Germinal center (tissue), 1 donor: ENCODE measurements at places on chromosomes 5 and 9.

DNA sequence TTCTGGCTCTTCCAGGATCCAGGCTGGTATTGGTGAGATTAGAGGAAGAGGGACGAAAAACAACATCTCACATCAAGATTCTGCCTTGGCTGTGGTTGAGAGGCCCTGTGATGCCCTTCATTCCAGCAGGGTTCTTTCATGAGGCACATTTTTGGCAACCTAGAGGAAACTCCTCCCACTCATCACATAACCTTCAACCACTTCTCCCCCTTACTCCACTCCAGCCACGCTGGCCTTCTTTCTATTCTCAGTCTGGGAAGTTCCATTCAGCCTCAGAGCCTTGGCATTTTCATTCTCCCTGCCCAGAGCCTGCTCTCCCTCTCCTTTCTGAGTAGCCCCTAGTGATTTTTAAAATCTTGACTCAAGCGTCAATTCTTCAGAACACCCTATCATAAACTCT, 337.5 kb downstream of the ZSWIM6 start:
- no peak for DNase-seq

- DNase-seq: no peak
Measured at GRCh38 chr9:2248768-2249265, 233.7 kb downstream of the SMARCA2 start.

DNA sequence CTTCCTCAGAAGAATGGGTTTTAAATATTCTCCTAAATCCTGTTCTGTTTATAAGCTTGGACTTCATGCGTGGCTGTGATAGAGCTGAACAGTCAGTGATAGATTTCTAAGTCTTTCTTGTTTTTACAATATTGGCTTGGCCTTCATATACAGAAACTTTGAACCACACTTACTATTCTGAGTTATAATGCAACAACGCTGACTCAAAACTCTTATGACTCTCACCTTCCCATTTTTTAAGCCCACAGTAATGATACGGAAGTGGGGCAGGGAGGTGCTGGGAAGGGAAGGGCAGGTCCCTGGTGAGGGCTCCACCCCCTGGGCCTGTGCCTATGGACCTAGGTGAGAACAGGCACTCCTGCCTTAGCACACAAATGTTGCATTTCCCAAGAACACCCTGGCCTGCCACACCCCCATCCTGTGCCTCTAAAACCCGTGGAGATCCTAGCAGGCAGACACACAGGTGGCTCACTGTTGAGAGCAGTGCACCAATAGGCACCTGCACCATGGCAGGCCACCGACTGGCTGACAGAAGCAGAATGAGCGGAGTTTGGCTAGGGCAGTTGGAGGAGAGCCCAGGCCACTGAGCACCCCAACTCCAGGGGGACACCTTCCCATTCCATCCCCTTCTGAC, 376.7 kb downstream of the GABRG2 start:
- DNase-seq: no peak

DNA sequence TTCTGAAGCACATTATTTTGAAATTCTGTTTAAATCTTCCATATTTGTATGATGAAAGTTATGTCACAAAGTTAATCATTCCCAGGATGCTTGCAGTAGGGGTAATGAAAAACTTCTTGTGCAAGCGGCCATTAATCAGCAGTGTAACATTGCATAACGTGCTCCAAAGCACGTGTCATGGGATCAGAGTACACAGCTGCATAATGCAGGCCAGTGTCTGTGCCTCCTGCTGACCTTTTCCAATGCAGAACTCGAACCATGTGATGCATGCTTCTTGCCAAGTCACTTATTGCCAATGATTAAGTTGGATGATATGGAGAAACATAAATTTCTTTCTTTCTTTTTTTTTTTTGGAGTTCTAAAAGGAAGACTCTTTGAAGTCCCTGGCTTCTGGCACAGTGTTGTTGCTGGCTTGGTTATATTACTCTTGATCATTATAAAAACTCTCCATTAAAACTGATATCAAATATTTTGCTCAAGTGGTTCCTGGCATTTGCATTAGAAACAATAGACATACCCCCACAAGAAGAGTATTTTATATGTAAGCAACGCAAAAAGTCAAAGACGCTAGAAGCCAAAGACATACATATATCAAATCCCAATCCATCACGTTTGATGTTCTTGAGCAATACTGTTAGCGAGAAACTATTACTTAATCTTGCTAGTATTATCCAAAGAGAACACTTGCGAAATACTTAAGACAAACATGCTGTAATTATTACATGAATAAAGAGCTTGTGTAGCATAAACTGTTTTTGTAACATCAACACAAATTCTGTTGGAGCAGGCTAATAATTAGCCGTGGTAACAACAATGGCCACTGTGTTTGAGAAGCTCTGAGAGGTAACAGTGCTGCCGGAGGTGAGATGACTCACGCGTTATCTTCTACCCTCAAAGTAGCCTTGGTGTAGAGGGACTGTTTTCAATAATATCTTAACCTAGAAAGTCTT, 164.2 kb downstream of the AUH start:
- no peak for DNase-seq

DNA sequence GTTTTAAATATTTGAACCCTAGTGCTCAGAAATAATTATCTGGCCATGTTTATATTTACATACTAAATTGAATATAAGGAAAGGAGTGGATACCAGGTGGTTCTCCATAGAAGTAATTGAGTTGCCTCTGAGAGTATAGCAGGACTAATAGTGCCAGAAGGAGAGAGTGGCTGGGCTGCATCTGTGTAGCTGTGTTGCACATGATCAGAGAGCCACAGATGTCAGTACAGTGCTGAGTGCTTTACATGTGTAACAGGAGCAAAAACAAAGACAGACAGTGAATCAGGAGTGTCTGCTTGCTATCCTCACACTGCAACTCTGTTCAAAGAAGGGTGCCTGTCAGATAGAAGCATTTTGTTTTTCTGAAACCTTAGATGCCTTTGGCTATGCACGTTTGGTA, 353.9 kb upstream of the PAPPA start:
- no peak for DNase-seq

DNA sequence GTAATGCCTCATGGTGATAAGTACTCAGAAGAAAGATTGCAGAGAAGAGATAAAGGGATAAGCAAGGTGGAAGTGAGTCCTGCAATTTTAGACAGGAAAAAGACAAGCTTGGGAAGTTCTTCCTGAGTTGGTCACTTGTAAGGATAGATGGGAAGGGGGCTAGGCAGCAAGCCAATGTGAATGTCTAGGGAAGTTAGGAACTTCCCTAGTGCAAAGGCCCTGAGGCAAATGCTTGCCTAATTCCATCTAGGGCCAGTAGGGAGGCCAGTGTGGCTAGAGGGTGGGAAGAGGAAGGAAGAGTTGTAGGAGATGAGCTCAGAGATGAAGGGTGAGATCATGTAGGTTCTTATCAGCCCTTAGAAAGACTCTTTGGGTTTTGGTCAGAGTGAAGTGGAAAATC, 206.6 kb downstream of the MAT2B start:
- DNase-seq: no peak

DNA sequence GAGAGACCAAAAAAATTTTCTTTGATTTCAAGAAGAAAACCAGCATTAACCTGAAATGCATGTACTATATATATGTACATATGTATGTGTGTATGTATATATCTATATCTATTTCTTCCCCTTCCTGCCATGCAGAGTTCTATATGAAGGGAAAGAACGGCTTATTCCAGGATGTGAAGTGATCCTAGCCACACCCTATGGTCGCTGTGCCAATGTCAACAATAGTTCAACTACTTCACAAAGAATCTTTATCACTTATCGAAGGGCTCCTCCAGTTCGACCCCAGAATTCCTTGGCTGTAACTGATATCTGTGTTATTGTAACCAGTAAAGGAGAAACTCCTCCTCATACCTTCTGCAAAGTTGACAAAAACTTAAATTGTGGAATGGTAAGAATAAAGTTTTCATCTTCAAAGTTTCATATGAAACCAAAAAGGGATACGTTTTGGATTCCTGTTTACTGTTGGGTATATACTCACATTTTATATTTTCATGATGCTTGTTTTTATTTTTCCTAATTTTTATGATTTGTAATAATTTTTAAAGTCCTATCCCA, 56.2 kb downstream of the DENND4C start:
- no peak for DNase-seq

GRCh38 chr9:121268598-121268850, 562 bp downstream of the GSN start:
- peak; percentile 45 for DNase-seq

GRCh38 chr9:133347515-133347984, 381 bp downstream of the MED22 start:
- peak; percentile 56 for DNase-seq

DNA sequence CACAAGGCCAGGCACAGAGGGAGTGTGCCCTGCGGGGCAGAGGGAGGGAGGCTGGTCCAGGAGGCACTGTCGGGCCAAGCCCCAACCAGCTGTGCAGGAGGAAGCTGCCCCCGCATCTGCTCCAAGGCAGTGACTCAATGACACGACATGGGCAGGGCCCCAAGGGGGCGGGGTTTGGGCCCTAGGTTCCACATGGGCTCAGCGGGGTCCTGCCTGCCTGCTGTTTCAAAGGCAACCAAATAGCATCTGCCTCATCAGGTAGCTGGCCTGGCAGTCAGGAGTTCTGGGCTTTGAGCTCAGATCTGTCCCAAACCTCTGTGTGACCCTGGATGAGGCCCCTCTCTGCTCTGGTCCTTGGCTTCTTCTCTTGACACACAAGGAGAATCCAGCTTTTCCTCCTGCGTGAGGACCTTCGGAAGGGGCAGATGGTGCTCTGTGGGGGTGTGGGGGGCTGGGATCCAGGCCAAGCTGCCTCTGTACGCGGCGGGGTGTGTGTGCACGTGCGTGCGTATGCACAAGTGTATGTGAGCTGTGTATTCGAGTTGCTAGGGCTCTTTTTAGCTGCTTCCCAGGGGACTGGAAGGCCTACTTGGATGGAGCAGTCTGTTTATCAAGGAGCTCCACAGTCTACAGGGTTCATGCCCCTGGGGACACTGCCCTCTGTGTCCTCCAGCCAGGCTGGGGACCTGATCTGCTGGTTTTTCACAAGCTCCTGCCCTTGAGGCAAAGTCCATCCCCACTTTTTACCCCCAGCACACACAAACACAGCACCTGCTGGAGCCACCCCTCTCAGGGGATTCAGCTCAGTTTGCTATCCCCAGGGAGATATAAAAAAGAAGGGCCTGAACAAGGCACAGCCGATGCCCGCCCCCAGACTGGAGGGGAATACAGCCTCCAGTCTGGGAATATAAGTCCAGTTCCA, 138.9 kb downstream of the RGS3 start:
- peak; percentile 89 for DNase-seq

DNA sequence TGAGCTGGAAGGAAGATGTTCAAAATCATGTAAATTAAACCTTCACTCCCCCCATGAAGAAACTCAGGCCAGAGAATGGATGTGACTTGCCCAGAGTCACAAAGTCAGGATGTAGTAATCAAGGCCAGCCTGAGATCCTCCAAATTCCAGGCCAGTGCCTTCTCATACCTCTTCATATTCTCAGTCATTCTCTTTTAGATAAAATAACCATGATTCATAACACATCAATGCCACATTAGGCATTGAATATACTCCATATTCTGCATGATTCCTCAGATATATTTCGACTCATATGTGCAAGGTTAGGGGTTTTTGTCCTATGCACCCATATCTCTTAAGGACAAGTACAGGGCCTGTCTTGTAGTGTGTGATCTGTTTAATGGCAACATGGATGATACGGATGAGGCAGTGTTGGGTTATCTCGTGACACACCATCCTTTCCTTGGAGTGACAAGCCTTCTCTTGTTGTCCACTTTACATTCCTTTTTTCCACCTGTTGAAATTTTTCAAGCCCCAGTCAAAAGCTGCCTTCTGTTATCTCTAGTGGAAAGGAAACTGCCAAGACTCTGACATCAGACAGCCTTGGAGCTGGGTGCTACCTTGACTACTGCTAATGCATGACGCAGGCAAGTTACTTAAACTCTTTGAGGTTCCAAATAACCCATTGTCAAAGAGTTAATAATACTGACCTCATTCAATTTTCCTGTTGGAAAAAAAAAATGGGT, 227.5 kb upstream of the NR4A3 start:
- DNase-seq: no peak

DNA sequence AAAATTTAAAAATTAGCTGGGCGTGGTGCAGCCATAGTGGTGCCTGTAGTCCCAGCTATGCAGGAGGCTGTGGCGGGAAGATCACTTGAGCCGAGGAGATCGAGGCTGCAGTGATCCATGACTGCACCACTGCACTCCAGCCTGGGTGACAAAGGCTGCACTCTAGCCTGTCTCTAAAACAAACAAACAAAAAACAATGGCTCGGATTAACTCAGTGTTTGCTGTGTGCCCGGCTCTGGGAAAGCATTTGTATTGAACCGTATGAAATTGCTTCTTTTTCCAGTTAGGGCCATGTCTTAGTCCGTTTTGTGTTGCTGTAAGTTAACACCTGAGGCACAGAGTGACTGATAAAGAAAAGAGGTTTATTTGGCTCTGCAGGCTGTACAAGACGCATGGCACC, 62.6 kb downstream of the CFAP77 start:
- DNase-seq: no peak

GRCh38 chr5:94623011-94623410, 4.5 kb downstream of the SLF1 start:
- DNase-seq: no peak

DNA sequence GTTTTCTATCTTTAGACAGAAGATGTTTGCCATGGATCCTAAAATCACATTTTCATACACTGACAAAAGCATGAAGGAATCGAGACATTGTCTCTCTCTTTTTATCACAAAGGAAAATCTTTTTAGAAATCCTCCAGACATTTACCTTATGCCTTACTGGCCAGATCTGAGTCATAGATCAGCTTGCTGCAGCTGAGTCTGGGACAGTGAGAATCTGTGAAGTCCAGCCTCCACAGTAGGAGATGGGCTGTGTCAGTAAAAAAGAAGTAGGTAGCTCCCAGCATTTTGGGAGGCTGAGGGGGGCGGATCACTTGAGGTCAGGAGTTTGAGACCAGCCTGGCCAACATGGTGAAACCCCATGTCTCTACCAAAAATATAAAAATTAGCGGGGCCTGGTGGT, 333.4 kb upstream of the ZNF462 start:
- no peak for DNase-seq

GRCh38 chr5:39541920-39542319, 117.1 kb upstream of the DAB2 start:
- no peak for DNase-seq

DNA sequence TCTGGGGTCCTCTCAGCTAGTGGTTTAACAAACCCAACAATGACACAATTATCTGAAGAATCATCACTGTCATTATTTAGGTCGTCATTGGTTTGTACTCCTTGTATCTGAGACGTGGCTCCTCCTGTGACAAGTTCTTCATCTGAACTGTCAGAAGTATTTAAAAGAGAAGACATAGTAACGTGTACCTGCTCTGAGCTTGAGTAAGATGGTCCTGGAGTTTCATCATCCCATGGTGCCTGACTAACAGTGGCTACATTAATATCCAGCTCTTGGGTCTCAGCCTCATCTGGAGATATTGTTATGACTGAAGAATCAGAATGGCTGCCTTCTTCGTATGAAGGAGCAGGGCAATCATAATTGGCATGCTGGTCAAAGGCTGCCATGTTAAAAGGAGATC, 9.1 kb upstream of the SMIM27 start:
- no peak for DNase-seq

DNA sequence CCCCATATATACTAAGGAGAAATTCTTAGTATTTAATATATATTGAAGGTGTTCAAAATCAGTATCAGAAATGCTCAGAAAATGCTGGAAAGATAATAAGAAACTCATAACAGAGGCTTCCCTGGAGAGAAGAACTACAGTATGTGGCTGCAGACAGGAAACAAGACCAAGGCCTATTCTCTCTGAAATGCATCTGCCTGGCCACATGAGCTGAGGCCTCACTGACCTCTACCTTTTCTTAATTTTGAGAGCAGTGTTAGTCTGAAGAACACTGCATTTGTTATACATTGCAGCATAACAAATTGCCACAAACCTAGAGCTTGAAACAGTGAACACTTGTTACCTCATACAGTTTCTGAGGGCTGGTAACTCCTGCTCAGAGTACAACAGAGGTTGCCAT, 133.4 kb upstream of the SPEF2 start:
- DNase-seq: no peak
